ENCODE measurements at places on chromosomes 13 and 19. TPM values are rescaled to one million over a fixed set of nuclear protein-coding genes. Genes with fewer than 3 reads are reported as not detected.

- DNase-seq = no peak
- H3K27me3 ChIP-seq = no peaks in the 10 kb centered on the region
- no peaks in the 10 kb centered on the region for H3K36me3 ChIP-seq
- no peak overlapping the region for H3K4me3 ChIP-seq
Measured at GRCh38 chr13:48938308-48938943, 37.3 kb upstream of the FNDC3A start.

The CYP4F8 gene
- total RNA-seq = not detected

The PSG7 gene
- total RNA-seq = not detected

- H3K27me3 ChIP-seq = no peaks in the 10 kb centered on the region
- no peak overlapping the region for H3K4me3 ChIP-seq
- no peaks in the 10 kb centered on the region for H3K36me3 ChIP-seq
- no peak for DNase-seq
- H3K27ac ChIP-seq = no peak overlapping the region
Measured at GRCh38 chr13:108345016-108345415, 75.5 kb downstream of the TNFSF13B start.

GRCh38 chr13:30608364-30608763 is 9.4 kb upstream of the USPL1 start:
- no peak overlapping the region for H3K4me3 ChIP-seq
- no peak overlapping the region for H3K27ac ChIP-seq
- no peaks in the 10 kb centered on the region for H3K4me1 ChIP-seq

DNA sequence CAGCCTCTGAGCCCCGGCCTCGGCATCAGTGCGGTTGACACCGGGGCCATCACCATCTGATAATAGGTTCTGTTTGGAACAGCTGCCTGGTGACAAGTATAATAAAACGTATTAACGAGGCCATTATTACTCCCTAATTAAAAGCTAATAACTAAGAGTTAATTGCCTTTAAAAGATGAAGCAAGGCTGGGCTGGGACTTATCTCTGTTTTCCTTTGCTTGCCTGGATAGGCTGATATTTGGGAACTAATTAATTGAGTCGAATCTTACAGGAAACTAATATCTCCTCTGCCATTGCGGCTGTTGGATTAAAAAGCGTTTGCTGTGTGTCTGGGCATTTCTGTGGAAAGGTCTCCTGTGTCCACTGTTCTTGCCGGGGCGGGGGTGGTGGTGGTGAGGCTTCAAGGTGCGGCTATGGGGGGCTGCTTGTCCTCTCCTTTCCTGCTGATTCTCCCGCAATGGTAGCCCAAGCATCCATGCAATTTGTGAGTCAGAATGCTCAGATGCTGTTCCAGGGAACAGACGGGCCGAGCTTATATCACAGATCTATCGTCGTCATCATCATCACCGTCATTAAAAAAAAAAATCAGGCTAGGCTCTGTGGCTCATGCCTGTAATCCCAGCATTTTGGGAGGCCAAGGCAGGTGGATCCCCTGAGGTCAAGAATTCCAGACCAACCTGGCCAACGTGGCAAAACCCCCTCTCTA is 162.7 kb downstream of the PTPRS start:
- H3K27me3 ChIP-seq = no peaks in the 10 kb centered on the region
- no peaks in the 10 kb centered on the region for H3K36me3 ChIP-seq
- H3K27ac ChIP-seq = no peak overlapping the region
- DNase-seq = no peak
- no peak overlapping the region for H3K4me3 ChIP-seq

GRCh38 chr13:44206434-44206833 is 167.2 kb upstream of the SERP2 start:
- no peaks in the 10 kb centered on the region for H3K4me1 ChIP-seq
- no peaks in the 10 kb centered on the region for H3K36me3 ChIP-seq
- no peaks in the 10 kb centered on the region for H3K27me3 ChIP-seq
- no peak for DNase-seq

- H3K36me3 ChIP-seq = no peaks in the 10 kb centered on the region
- H3K27ac ChIP-seq = no peak overlapping the region
- no peak overlapping the region for H3K4me3 ChIP-seq
- no peaks in the 10 kb centered on the region for H3K27me3 ChIP-seq
Measured at GRCh38 chr13:113933901-113934300, 40.0 kb downstream of the C13orf46 start.

The BRME1 gene
- 6.5 TPM for total RNA-seq

The SOX1 gene
- not detected for total RNA-seq

DNA sequence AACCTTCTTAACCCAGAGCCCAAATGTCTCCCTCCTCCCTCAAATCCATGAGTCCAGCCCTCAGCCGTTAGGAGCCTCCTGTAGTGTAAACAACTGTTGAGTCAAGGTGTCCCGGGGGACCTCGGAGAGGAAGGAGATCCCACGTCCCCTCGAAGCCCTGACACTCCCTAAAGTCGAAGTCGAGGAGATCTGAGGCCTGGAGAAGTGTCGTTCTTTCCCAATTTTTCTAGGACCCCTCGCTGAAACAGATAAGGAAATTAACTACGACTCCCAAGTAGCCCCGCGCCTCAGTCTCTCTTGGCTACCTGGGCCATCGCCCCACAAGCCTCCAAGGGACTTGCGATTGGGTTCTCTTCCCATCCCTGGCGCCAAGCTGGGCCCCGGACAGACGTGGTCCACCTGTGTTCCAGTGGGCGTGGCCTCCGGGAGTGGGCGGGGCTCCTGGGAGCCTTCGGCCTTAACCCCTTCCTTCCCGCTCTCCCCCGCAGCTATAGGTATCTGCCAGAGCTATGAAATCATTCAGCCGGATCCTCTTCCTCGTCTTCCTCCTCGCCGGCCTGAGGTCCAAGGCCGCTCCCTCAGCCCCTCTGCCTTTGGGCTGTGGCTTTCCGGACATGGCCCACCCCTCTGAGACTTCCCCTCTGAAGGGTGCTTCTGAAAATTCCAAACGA is 869 bp downstream of the GFY start:
- H3K36me3 ChIP-seq = no peaks in the 10 kb centered on the region
- no peak overlapping the region for H3K4me3 ChIP-seq
- peaks cover 3% of the 10 kb centered on the region for H3K4me1 ChIP-seq
- H3K27ac ChIP-seq = no peak overlapping the region
- DNase-seq = no peak

The SIGLEC9 gene
- not detected for total RNA-seq

GRCh38 chr13:102688306-102688973 is 6.4 kb downstream of the METTL21C start:
- no peaks in the 10 kb centered on the region for H3K36me3 ChIP-seq
- H3K4me1 ChIP-seq = no peaks in the 10 kb centered on the region
- H3K27me3 ChIP-seq = no peaks in the 10 kb centered on the region
- no peak for DNase-seq

The COMP gene
- 0.69 TPM for total RNA-seq

The ZNF611 gene
- 16.6 TPM for total RNA-seq

- H3K4me3 ChIP-seq = no peak overlapping the region
- no peaks in the 10 kb centered on the region for H3K36me3 ChIP-seq
- H3K4me1 ChIP-seq = no peaks in the 10 kb centered on the region
Measured at GRCh38 chr19:38441657-38442348, 8.3 kb downstream of the RYR1 start.

DNA sequence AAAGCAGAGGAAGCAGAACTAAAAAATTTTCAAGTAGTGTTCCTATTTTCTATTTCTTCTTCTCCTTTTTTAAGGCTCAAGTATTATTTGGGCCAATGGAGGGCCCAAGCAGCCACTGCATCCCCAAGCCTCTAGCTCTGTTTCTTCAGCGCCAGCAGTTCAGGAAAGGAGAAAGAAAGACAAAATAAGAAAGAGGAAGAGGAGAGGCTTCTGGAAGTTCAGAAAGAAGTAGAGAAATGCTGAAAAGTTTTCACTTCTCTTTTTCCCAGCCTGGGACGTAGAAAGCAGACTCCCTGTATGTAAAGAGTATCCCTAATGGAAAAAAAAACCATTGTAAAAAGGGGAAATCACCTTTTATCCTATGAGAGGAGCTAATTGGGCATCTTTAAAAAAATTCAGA is 165.5 kb upstream of the KLF12 start:
- no peak for DNase-seq
- H3K4me3 ChIP-seq = no peak overlapping the region
- no peaks in the 10 kb centered on the region for H3K36me3 ChIP-seq
- H3K27me3 ChIP-seq = no peaks in the 10 kb centered on the region
- no peaks in the 10 kb centered on the region for H3K4me1 ChIP-seq

DNA sequence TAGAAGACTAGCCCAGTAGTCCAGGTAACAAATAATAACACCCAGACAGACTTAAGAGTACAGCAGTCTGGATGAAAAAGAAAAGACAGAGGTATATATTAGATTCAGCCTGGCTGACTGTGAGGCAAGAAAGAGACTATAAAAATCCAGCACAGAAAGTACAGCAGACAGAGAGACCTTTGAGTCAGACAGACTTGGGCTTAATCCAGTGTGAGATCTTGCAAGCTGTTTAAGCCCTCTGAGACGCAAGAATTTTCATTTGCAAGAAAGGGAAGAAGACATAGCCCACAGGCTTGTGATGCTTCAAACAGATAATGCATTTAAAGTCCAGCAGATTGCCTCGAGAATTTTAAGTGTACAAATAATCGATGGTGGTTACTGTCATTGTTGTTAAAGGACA is 471.4 kb downstream of the LIG4 start:
- no peaks in the 10 kb centered on the region for H3K27me3 ChIP-seq
- no peaks in the 10 kb centered on the region for H3K4me1 ChIP-seq
- H3K4me3 ChIP-seq = no peak overlapping the region
- no peak overlapping the region for H3K27ac ChIP-seq

DNA sequence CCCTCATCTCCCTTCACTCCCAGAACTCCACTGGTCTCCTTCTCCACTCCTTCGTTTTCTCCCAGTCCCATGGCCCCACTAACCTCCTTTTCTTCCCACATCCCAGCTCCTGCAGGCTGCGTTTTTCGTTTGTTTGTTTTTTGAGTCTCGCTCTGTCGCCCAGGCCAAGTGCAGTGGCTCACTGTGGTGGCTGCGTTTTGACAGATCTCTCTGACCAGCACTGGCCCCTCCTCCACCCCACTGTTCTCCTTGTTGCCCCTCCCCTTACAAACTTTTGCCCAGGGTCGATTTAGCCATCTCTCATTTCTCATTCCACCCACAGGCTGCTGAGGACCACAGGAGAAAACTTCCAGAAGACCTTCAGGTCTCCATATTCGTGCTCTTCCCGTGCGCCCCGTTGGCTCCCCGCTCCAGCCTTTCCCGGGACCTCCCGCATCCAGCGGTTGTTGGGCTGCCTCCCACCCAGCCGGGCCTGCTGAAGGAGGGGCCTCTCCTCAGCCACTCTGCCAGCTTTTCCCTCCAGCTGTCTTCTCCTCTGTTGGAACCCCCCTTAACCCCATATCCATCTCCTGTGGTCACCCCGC is 40.6 kb upstream of the GJB6 start:
- no peak for DNase-seq
- H3K27ac ChIP-seq = no peak overlapping the region
- H3K4me3 ChIP-seq = no peak overlapping the region
- no peaks in the 10 kb centered on the region for H3K36me3 ChIP-seq
- no peaks in the 10 kb centered on the region for H3K27me3 ChIP-seq

GRCh38 chr13:111001636-111002035 is 86.8 kb upstream of the ANKRD10 start:
- H3K4me3 ChIP-seq = no peak overlapping the region
- no peaks in the 10 kb centered on the region for H3K27me3 ChIP-seq
- H3K4me1 ChIP-seq = no peaks in the 10 kb centered on the region
- DNase-seq = no peak
- H3K36me3 ChIP-seq = no peaks in the 10 kb centered on the region

The ZBTB45 gene
- 24.7 TPM for total RNA-seq

DNA sequence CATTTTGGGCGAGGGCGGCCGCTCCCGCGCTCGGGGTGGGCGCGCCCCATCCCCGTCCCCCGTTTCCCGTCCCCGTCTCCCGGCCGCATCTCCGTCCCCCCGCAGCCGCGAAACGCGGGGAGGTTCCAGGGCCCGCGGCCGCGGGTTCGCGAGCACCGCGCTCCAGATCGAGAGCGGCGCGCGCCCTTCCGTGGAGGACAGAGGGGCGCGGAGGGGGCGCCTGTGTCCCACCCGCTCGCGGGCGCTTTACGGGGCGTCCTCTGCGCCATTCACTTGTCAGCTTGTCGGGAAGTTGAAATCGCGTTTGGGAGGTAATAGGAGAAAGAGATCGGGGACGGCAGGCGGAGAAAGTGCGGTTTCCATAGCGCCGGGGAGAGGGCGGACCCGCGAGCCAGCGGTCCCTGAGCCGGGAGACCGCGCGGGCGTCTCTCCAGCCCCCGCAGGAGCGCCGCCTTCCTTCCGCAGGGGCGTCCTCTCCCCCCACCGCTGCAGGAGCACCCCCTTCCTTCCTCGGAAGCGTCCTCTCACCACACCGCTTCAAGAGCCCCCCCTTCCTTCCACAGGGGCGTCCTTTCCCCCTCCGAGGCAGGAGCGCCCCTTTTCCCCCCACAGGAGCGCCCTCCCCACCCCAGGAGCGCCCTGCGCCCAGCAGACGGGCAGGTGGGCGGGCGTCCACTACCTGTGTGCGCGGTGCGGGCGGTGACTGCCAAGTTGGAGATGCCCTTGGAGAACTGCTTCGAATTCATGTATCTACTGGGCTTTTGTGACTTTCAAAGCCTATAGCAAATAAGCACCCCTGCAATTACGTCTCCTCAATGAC is 962 bp upstream of the IRS2 start:
- DNase-seq = no peak
- no peaks in the 10 kb centered on the region for H3K27me3 ChIP-seq
- H3K36me3 ChIP-seq = no peaks in the 10 kb centered on the region
- peak overlapping the region; percentile 44 for H3K27ac ChIP-seq
- H3K4me3 ChIP-seq = peak overlapping the region; percentile 66

DNA sequence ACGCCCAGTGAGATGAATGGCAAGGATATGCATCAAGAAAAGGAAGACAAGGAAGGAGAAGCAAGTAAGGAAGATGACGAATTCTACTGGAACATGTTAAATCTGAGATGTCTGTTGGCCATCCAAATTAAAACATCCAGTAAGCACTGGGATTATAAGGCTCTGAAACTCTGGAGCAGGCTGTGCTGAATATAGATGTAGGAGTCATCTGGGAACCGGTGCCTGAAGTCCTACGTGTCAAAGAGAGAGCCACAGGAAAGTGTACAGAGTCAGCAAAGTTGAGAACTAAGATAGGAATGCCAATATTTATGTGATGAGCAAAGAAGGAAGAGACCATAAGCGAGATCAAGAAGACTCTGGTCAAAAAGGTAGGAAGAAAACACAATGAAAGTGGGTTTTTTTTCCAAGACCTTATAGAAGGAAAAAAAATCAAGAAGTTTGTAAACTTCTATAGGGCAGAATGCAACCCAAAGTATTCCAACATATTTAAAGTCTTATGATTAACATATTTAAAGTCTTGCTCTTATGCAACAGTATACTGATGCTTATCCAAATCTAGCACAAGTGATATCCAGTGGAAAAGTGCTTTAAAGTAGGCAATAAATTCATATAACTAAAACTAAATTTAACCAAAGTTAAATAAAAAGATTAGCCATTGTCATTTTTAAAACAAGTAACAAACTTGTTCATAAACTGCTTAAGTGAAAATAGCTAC is 51.2 kb upstream of the EEF1AKMT1 start:
- H3K36me3 ChIP-seq = no peaks in the 10 kb centered on the region
- no peaks in the 10 kb centered on the region for H3K27me3 ChIP-seq
- no peaks in the 10 kb centered on the region for H3K4me1 ChIP-seq
- DNase-seq = no peak

The AZU1 gene
- 5.8 TPM for total RNA-seq

GRCh38 chr13:26976313-26976712 is 195.3 kb downstream of the USP12 start:
- no peaks in the 10 kb centered on the region for H3K27me3 ChIP-seq
- peaks cover 28% of the 10 kb centered on the region for H3K4me1 ChIP-seq
- no peak overlapping the region for H3K4me3 ChIP-seq
- no peaks in the 10 kb centered on the region for H3K36me3 ChIP-seq
- peak overlapping the region; percentile 100 for H3K27ac ChIP-seq
- DNase-seq = no peak
